ENCODE measurements at places on chromosomes 7 and 10. TPM values are rescaled to one million over a fixed set of nuclear protein-coding genes. Genes with fewer than 3 reads are reported as not detected.
A peak's percentile ranks its signal among the peaks of the same experiment; 100 is the strongest.

GRCh38 chr7:102425639-102426267 lies 7.6 kb upstream of the ORAI2 start:
- peak; percentile 80 for DNase-seq

- DNase-seq: peak; percentile 43
Measured at GRCh38 chr10:75111907-75112679, 637 bp downstream of the SAMD8 start.

The CCDC146 gene
- 9.2 TPM for total RNA-seq

DNA sequence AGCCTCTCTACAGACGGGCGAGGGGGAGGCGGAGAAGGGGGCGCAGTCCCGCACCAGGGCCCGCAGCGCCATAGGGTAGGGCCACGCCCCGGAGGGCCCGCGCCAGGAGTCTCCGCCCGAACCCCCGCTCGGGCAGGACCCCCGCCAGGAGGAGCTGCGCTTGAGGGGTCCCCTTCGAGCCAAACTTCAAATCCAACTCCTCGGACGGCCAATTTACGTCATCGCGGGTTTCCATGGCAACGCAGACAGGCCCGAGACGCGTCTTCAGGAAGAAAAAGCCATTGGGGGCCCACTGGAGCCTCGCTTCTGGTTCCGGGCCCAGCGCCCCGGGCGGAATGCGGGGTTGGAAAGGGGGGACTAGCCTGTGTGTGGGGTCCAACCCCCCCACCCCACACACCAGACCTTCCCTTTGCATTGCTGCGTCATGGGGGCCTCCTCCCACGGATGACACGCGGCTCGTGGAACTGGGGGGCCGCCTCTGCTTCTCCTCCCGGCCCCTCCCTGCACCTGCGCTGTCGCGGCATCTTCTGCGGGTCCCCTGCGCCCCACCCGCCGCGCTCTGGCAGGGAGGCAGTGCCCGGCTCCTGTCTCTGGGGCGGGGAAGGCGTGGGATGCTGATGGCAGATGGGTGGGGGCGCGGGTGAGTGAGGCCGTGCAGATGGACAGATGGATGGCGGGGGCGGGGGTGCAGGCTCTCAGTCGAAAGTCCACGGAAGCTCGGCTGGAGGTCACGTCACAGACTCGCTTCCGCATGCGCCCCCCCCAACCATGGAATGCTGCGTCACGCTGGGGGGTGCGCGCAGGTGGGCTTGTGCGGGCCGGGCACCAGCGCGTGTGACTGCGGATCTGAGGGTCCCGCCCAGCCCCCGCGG lies 1.2 kb downstream of the CALY start:
- DNase-seq: peak; percentile 78

DNA sequence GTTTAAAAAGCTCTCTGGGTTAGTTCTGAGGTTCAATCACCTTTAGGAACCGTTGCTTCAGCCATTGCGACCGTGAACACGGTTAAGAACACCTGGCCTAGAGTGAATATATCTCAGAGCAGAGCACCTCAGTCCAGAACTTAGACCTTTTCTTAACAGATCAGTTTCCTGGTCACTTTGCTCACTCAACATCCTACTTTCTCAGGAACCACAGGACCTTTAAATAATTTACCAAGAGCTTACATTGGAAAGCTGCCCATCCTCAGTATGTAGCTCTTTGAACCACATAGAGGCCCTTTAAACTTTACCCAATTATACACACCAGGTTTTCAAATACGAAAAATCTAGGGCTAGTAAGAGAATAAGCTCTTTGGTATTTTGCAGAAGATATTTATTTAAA lies 153.2 kb downstream of the NRBF2 start:
- no peak for DNase-seq

DNA sequence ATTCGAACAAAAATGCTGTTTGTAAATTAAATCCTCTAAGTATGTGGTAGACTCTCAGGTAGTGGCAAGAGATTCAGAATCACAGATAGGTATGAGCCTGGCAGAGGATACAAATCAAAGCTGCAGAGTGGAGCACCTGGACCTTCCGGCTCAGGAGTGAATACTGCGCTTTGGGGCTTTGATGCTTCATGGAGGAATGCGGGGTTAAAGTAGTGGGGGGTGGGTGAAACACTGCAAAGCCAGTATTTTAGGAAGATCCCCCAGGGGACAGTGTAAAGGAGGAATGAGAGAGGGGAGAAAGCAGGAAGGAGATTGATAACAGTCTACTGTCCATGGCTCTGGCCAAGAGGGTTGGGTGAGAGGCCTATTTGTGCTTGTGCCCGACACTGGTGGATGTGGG lies 43.2 kb downstream of the CREB5 start:
- no peak for DNase-seq

The SUN3 gene
- total RNA-seq: not detected

DNA sequence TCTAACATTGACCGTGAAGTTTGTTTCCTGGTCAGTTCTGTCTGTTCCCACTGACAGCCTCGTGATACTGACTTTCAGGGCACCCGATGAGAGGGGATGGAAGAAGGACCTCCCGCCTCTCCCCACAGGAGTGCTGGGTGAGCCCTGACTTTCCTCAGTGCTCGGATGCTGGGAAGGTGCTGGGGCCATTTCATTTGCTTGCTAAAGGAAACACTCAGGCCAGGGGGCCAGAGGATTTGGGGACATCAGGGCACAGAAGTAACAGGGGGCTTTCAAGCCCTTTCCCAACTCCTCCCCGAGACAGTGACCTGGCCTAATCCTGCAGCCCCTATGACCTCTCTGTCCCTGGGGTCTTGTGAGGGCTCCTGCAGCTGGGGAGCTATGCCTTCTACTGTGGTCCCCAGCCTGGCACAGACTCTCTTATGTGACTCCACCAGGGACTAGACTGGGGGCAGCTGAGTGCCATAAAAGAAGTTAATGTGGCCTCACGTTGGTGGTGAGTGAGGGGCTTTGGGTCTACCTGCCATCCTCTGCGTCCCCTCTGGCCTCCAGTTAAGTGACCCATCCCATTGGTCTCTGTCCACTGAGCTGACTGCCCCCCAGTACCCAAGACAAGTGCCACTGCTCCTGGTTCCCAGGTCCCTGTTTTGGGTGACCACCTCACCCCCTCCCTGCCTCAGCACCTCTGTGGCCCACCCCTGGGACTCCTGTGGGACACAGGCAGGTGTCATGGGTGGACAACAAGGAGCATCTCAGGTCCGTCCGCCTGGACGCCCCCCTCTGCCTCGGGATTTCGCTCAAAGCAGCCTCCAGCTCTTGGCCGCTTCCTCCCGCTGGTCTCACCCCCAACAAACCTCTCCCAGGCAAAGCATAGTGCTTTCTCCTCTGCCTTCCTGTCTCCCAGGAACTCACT lies 33.4 kb upstream of the HSPA12A start:
- no peak for DNase-seq

DNA sequence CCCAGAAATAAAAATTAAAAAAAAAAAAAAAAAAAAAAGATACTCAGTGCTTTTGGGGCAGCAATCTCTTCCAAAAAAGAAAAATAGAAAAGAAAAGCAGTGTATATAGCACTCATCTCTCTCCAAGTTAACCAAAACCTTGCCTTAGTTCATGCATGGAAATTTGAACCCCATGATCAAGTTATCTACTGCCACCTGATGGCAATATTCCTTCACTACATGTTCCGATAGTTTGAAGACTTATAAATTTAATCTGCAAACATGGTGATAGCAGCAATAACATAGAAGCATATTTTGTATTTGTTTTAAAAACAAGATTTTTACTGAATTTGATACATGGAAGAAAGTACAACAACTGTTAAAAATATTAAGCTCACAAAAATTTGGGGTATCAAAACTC lies 48.6 kb upstream of the SLIT1 start:
- peak; percentile 17 for DNase-seq

DNA sequence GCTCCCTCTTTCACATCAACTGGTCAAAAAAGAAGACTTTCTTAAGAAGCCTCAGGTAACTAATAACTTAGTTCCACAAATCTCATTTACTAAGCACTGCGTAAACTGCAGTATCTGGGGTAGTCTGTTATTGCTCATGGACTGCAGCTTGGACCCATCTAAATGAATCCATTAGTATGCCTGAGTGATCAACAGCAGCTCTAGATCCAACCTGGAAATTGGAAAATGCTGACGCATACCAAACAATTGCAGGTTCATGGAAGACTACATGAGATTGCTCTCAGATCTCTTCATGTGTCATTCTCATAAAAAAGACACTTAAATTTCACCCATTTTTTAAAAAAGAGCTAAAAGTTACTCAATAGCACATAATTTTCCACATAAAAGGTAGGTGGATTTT lies 121.6 kb downstream of the IDE start:
- DNase-seq: no peak

- no peak for DNase-seq
Measured at GRCh38 chr10:53487019-53487983, 714.7 kb upstream of the MBL2 start.

The CALML5 gene
- not detected for total RNA-seq

The LANCL2 gene
- total RNA-seq: 10.3 TPM

The HILPDA gene
- 11.9 TPM for total RNA-seq

DNA sequence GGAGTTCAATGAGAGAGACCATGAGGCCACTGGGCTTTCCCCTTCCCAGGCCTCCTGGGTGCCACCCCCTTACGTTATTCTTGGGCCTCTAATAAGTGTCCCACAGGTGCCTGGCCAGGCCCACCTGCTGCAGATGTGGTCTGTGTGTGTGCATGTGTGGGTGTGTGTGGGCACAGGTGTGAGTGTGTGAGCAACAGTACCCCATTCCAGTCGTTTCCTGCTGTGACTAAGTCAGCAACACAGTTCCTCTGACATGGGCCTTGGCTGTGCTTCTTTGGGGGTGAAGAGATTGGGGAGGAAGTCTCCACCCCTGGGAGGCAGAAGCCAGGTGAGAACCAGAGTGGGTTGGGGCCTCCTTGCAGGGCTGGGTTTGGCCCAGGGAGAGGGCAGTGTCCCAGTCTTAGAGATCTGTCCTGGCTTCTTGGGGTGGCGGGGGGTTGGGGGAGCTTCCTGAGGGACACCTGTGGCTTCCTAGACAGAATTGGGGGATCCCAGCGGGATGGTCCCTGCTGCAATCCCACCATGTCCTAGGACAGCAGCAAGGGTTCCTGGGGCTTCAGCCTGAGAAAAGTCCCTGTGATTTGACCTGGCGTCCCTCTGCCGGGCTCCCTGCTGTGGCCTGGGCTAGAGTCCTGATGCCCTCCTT lies 4.1 kb upstream of the PILRB start:
- DNase-seq: no peak

The TMEM130 gene
- not detected for total RNA-seq

The CPN1 gene
- not detected for total RNA-seq

DNA sequence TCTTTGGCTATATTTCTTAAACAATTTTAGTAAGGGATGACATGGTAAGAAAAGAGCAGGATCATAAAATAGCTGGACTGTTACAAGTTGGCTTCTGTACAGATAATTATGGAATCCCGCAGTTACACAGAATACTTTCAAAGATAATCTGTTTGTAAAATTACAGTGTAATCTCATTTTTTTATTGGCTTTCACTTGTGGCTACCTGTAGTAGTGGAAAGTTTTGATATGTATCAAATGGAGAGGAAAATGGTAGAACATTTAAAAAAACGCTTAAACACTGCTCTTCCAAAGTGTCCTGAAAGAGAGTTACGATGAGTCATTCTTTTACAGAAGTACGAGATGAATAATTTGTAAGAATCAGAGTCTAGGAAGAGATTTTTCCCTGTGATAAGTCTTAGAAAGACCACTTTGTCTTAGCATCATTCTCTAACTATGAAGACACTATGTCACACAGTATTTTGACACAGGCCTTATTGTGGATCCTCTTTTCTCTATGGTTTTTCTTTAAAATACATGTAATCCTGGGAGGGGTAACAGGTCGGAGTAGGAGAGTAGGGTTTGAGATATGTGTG lies 215.0 kb upstream of the DKK1 start:
- DNase-seq: no peak

The OR2A5 gene
- total RNA-seq: not detected

The LUC7L2 gene
- 130 TPM for total RNA-seq

The CUL1 gene
- total RNA-seq: 51.9 TPM

The CADPS2 gene
- total RNA-seq: not detected

DNA sequence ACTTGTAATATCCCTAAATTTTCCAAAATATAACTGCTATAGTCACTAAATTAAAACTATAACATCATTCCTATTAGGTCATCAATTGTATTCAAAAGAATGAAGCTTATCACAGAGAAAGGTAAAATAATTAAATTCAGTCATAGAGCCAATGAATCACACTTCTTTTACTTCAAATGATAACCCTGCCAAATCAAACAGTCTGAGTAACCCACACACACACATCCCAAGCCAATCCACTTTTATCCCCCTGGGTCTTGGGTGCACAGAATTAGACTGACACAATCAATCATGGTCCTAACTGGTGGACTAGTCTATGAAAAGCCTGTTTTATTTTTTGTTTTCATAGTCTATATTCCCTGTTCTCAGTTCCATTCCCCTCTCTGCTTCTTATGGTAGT lies 25.6 kb downstream of the CTNNA3 start:
- DNase-seq: no peak

GRCh38 chr10:77586719-77587415 lies 50.7 kb downstream of the KCNMA1 start:
- no peak for DNase-seq

DNA sequence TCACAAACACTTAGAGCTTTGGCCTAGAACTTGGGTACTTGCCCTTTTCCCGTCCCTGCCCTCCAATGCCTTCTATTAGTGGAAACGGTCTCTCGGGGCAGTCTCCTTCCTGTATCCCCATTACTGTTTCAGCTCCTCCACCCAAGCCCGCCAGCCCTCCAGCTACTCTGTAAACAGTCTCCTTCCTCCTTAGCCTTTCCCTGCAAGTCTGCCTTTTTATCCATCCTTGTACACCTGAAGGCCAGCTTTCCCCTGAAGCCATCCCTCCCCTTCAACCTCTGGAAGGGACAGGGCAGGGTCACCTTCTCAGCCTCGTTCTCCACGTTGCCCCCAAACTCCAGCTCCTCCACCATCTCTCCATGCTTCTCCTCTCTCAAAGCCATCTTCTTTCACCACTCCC lies 108.1 kb upstream of the ZNF746 start:
- DNase-seq: no peak

DNA sequence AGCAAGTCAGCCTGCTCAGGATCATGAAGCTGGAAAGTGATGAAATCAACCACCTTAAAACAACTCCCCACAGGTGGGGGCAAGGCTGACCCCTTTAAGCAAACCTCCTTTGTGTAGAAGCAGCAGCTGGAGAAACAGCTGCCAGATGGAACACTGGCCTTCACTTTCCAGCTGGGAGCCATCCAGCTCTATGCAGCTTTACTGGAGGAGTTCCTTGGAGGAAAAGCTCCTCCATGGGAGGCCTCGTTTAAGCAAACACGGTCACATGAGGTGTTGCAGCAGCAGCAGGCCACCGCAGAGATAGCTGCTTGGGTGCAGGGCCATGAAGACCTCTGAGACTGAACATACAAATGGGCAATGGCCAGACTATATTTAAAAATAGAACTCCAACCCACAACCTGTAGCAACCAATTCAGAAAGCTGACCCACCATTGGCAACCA lies 13.0 kb upstream of the DLG5 start:
- no peak for DNase-seq
